ENCODE measurements at places on chromosomes 5 and 9.

- DNase-seq: no peak
These were observed 33.9 kb downstream of the TRIP13 start for GRCh38 chr5:926417-927171.

GRCh38 chr9:1354086-1354485 lies 303.9 kb downstream of the DMRT2 start:
- no peak for DNase-seq

DNA sequence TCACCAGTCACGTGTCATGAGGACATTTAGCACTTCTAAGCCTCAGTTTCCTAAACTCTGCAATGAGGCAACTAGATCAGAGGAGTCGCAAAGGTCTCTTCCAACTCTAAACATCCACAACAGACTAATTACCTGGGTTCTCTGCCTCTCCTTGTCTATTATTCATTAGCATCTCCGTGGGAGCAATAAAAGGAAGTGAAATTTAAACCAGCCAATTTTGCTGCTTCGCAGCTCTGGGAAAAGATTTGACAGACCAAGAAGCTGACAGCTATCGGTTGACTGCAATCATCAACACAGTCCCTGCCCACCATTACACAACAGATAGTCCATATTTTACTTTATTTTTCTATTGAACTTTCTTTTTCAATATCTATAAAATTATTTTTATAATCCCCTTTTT lies 308.9 kb downstream of the NR2F1-AS1 start:
- DNase-seq: no peak

DNA sequence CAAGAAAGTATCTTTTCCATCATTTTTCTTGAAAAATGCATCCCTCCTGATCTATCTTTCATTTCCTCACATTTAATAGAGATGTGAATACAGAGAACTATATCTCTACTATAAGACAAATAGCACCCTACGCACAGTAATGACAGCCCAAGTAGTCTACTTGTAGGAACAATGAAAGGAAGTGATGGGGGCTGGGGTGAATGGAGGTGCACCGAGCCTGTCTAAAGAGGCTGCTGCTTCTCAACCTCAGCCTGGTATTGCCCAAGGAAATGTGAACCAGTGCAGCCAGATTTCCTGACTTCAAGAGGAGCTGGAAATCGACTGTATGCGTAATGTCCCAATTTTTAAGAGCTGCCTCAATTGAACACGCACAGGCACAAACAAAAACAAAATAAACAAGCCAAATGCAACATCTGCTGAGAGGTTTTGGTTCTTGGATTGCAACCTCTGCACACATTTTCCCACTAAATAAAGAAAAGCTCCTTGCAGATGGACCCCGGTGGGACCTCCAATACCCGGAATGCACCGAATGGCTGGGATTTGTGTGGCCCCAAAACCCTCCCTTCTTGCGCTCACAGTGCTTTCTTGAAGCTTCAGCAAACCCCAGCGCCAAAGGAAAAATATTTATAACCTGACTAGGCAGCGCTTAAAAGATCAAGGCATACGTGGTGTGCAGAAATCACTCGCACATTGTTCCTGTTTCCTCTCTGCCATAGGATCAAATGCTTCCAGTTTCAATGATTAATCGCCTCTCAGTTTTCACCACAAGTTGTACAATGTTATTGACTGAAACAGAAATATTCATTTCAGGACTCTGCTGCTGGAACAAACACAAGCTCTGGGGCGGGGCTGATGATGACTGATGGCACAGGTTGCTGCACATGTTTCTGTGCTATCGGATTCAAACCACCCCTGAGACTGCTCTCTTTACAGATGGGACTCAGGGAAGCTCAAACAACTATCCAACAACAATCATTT lies 68.3 kb downstream of the KCNIP1 start:
- no peak for DNase-seq

GRCh38 chr5:28082610-28083009 lies 1044.2 kb upstream of the CDH9 start:
- DNase-seq: no peak

DNA sequence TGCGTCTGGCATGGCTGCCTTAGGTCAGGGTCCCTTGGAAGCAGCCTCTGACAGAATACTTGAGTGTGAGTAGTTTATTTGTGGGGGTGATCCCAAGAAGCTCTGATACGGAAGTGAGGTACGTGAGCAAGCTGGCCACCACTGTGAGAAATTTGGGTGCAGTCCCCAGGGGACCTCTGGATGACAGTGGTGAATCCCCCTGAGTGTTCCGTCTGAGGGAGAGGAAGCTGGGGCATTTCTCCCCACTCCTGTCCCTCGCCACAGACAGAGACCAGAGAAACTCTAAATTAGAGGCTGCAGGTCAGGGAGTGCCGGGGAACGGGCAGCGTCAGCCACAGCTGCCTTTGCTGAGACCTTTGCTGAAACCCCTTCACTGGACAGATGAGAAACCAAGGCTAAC lies 155.9 kb upstream of the COL5A1 start:
- DNase-seq: no peak

- no peak for DNase-seq
These were observed 4.0 kb upstream of the THBS4 start for GRCh38 chr5:80031109-80031508.

DNA sequence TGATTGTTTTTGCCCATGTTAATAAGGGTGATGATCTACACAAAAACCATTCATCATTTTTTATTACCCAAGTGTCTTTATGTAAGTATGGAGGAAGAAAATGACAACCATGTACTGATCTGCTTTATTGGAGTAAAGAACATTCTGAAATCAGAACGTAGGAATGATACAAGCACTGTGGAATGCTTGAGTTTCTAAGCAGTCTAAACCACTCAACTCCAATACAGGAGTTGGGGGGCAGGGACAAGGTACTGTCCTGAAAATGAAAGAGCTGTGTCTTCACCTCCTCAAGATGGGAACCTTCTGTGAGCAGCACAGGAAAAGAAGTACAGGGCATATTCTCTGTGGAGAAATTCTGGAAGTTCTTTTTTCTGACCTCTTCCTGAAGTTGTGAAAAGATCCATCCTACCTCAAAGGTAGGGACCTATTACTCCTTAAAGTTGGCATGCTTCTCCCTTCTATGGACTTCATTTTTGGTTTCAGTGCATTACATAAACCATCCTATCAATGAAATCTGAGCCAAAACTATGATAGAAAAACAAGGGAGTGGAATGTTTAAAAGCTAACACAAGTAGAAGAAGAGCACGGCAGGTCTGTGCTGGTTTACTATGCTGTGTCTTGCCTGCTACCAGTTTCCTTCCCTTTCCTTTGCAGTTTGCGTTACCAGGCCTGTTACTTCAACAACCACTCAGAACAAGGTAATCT lies 202.6 kb downstream of the SEMA5A start:
- no peak for DNase-seq

DNA sequence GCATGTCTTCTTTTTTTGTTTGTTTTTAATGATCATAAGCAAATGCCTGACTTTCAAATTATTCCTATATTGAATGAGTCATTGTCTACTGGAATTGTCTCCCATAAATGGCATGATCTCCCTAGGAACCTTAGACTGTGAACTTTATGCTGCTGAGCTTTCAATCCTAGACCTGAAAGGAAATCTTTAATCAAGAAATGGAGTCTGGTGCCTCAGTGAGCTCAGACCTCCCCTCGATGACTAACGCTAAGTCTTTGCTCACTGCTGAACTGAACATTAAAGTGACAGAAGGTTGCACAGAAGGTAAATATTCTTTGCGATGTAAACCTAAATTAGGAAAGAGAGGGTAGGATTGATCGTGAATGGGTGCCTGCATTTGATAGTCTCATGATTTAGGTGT lies 745.2 kb upstream of the WWC1 start:
- no peak for DNase-seq

DNA sequence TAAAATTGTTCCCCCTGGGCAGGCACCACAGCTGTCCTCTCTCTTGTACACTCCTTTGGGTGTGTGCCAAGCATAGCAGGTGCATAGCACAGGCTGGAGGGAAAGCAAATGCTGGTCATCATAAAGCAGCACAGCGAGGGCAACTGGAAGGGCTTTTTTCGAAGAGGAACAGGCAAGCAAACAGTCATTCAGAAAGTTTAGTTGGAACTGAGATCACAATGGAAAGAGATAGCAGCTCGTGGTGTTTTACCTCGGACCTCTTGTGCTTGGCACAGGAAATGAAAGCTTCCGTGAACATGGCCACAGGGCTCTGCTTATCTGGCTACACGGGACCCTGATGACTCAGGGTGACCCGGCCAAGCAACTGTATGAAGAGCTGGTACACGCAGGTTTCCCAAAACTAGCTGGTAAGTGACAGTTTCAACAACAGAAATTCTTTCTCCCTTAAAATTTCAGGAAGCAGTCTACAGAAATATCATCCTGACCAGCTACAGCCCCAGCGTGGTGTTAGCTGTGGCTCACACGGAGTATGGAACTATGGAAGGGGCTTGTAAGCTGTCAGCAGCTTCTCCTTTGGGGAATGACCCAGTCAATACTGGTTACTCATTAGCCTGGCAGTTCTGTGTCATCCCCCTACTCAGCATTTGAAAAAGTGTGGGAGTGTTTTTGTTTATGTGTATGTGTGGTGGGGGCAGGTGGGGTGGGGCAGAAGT lies 48.1 kb downstream of the POC5 start:
- DNase-seq: no peak

DNA sequence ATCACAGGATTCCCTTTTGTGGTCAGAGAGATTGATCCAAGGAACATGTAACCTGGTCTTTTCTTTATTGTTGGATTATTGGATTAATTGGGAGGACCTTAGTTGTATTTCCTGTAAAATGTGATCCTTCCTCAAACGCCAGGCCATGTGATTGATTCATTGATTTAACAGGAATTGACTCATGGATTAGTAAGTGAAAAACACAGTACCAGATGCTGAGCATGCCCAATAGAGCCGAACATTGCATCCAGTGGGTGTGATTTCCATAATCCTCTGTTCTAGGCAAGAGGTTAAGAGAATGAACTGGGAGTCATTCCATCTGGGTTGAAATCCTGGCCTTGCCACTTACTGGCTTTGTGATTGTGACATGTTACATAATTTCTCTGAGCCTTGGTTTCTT lies 522.3 kb downstream of the MAT2B start:
- no peak for DNase-seq

GRCh38 chr9:3497401-3497800 lies 28.4 kb downstream of the RFX3 start:
- no peak for DNase-seq

DNA sequence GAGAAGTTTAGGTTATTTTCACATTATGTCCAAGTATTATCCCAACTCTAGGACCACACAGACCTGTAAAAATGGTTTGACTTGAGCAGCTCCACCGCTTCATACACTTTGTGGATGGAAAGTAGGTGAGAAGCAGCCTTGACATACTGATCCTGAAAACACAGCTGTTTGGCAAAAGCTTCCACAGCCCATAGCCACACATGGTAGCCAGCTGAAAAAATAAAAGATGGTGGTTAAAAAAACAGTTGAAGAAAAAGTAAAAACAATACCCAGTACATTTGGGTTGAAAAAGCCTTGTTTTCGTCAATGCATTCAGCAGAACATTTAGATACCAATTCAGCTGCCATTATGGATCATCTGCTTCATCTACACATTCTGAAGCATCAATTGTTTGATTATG lies 36.7 kb downstream of the GEMIN5 start:
- DNase-seq: no peak

DNA sequence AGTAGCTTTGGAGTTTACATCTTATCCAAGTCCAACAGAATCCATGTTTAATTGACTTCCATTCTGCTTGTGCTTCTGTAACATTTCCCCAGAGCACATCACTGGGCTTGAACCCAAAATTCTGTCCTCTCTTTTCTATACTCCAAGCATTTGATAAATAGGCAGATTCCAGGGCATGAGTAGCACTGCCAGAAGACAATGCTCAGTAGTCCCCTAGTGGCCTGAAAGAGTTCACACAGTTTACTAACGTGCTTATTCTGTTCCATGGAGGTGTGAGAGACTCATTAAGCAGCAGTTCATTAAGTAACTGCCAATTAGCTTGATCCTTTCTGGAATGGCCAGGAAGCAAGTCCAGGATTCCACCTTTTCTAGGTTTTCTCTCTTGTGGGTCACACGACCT lies 9.4 kb upstream of the GABRA6 start:
- no peak for DNase-seq

DNA sequence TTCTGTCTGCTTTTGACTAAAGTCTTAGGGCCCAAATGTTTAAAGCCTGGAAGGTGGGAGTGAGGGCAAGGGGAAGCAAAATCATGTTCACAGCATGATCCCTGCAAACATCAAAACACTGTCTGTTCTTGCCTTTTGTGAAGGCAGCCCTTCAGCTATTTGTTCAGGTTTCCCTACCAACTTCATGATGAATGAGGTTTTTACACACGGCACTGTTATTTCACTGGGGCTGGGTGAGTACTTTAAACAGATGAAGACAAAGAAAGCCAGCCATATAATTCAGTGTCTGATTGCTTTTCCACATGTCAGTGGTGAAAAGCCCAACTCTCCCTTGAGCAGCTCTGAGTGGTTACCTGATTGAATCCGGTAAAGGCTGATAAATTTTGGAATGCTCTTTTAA lies 224.7 kb upstream of the GRAMD2B start:
- DNase-seq: no peak

DNA sequence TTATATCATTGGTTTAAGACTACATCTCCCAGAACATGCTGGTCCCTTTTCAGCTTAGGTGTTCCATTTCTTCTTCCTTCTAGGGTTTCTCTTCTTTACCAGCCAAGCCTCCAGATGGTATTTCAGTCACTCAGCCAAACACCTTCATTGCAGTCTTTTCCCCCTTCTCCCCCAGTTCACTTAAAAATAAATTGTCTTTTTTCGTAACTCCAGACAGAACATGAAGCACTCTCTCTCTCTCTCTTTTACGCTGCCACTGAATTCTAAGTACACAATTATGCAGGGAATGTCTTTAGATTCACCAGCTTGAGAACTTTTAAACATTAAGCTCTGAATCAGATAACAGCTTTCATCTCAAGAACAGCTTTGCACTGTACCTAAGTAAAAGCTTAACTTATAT lies 419.7 kb upstream of the BRINP1 start:
- no peak for DNase-seq

- no peak for DNase-seq
These were observed 428.4 kb upstream of the MPDZ start for GRCh38 chr9:13707612-13708576.

DNA sequence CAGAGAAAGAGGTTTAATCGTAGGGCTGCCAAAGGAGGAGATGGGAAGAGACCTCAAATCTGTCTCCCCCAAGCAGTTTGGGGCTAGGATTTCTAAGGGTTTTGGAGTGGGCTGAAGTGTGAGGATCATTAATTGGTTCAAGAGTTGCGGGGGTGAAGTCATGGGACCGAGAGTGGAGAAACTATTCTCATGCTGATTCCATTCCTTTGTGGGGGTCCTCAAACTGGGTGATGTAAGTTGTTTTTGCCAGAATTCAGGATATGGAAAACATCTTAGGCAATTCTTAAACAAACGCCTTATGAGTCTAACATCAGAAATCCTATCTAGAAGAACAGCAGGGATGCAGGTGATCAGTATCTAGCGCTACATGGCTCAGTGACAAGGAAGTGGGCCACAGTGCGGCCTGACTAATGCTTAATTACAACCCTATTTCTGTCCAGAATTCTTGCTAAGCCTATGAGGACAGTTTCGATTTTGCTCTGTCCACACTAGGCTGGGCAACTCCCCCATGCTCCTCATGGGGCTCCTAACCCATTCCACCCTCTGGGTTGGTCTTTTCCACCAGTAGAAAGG lies 27.7 kb upstream of the TRIO start:
- no peak for DNase-seq

- no peak for DNase-seq
These were observed 30.3 kb downstream of the TTC23L start for GRCh38 chr5:34869256-34869655.
